ENCODE measurements at places on chromosomes 1 and 21.
A peak's percentile ranks its signal among the peaks of the same experiment; 100 is the strongest.

DNA sequence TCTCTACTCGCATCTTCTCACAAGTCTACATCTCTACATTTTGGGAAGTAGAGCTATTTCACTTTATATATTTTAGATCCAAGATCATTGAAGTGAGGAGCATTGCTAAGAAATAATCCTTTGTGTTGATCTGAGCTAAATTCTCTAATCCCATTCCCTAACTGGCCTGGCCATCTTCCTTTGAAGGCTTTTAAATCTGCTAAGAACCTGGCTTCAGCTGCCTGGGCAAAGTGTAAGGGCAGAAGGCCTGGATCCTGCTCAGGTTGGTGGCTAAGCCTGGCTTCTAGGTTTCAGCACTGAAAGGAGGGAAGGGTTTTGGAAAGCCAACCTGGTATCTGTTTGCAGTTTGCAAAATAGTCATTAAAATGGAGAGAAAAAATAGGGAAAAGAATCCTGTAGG is 167.6 kb downstream of the BRINP2 start:
- no peak for DNase-seq

DNA sequence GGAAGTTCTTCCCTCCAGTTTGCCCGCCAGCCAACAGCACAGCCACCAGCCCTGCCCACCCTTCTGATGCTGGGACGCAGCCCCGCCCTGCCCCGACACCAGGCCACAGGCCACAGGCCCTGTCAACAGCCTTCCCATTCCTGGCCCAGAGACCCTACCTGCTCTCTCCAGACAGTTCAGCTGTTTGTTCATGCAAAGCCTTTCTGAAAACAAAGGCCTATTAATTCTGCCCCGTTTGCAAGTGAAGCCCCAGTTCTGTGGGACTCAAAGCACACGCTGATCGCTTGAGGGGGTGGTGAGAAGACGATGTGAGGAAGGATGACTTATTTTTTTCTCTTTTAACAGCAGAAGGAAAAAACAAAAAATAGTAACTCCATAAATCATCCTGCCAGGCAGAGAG is 55.4 kb upstream of the KIF26B start:
- no peak for DNase-seq

GRCh38 chr1:31032266-31032665 is 33.3 kb downstream of the PUM1 start:
- no peak for DNase-seq

- no peak for DNase-seq
Observed at GRCh38 chr1:34549199-34549598, 205.6 kb upstream of the GJB5 start.

GRCh38 chr1:16026723-16027484 is 5.1 kb downstream of the CLCNKA start:
- DNase-seq = no peak

GRCh38 chr1:65420590-65421350 is at the start of the genes LEPR and LEPROT:
Gene LEPR, plus strand, starts transcription at chr1:65420668. Its CDS starts 144,898 bp downstream, at chr1:65565566.
Gene LEPROT, plus strand, starts transcription at chr1:65420668. Its CDS starts 57 bp downstream, at chr1:65420725.
- DNase-seq = no peak

DNA sequence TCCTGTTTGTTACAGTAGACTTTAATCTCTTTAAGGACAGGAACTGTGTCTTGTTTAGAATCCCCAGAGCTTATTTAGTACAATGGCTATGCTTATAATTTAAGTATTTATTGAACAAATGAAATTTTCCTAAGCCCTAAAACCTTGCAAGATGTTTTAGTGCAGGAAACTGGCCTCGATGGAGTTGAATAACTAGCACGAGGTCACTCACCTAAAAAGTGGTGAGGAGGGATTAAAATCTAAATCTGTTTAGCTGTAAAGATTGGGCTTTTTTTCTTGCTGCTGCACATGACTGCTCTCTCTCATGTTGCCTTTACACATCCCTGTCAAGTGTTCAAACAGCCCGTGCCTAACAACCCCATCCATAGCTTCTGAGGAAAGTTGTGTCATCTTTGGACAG is 10.2 kb downstream of the NFYC start:
- DNase-seq = no peak

GRCh38 chr1:23062271-23062670 is 43.0 kb downstream of the KDM1A start:
- DNase-seq = peak; percentile 26

DNA sequence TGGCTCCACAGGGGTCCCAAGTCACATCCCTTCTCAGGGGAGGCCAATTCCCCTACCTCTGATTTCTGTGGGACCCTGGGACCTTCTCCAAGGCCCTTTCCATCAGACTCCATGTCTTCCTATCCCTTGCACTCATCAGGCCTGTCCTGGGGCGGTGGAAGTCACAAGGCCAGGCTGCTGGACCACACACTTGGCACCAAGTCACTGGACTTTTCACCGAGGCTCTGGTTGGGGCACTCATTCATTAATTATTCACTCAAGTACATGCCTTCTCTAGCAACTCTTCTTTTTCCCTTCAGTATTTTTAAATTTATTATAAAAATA is 11.2 kb upstream of the FOXO6 start:
- DNase-seq = no peak

GRCh38 chr1:1757422-1758058 is 20.7 kb downstream of the NADK start:
- DNase-seq = no peak

DNA sequence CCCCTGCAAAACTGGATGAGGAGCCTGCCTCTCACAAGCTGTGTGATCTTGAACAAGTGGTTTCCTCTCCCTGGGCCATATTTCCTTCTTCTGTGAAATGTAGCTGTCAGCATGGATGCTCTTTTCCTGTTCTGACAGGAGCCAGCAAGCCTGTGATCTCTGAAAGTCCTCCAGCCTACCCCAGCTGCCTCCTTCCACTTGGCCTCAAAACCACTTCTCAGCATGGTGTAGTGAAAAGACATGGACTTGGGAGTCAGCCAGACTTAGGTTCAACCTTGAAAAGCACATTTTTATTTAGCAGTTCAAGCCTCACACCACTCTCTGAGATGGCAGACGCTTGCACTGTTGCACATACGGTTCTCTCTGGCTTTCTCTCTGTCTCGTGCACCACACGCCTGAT is 292.9 kb upstream of the DUSP10 start:
- no peak for DNase-seq

- DNase-seq = no peak
Observed at GRCh38 chr21:15445327-15445726, 284.5 kb upstream of the USP25 start.

GRCh38 chr1:59570524-59570923 is 244.2 kb upstream of the HOOK1 start:
- peak; percentile 37 for DNase-seq

- no peak for DNase-seq
Observed at GRCh38 chr21:17782051-17782450, 37.1 kb downstream of the C21orf91 start.

- DNase-seq = no peak
Observed at GRCh38 chr21:16159213-16159970, 429.6 kb downstream of the USP25 start.

Data from ELR (cell line).